ENCODE measurements at places on chromosomes 4 and X. TPM values are rescaled to one million over a fixed set of nuclear protein-coding genes. Genes with fewer than 3 reads are reported as not detected.

DNA sequence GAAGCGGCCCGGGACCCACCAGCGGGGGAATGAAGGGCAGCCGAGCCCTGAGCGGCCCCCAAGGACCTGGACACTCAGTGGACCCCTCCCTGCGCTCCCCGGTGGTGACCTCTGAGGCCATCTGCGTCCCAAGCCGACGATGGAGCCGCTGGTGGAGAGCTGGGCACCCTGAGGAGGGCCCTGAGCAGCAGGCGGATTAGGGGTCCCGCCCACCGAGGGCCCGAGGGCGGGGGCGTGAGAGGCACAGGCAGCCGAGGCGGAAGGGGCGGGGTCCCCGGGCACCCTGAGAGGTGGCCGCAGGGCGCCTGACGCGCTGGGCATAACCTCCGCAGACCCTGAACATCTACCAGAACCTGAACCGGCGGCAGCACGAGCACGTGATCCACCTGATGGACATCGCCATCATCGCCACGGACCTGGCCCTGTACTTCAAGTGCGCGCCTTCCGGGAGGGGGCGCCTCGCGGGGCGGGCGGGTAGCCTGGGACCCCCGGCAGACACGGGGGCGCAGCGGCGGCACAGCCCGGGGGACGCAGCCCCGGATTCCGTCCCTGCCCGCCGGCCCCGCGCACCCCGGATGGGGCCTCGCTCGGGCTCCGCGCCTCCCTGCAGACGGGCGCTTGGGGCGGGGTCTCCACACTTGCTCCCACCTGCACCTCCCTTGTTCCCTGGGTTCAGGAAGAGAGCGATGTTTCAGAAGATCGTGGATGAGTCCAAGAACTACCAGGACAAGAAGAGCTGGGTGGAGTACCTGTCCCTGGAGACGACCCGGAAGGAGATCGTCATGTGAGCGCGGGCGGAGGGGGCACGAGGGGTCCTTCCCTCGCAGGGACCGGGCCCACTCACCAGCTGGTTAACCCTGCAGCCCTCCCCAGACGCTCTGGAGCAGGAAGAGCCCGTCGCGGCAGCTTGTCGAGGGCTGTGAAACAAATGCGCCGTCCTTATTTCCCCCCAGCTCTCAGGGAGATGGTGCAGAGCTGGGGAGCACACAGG, 10.3 kb downstream of the ATP5ME start:
- DNase-seq, result no peak

The ARSJ gene
- total RNA-seq, result 21.4 TPM

The IL9R gene
- not detected for total RNA-seq

DNA sequence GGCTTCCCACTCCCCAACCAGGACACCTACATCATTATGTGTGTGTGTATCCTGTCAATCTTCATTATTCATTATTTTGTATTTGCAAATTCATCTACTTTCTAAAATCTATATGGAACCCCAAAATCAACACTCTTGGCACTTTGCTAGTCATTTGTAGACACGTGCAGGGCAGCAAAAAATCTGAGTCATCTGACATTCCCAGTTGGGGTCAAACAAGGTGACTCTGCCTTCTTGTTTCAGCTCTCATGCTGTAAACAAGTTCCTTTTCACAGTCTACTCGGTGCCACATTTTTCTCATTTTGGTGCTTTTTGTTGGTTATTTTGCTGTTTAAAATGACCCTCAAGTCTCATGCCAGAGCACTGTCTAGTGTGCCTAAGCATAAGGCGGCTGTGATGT, 5.9 kb downstream of the MRFAP1L1 start:
- no peak for DNase-seq

DNA sequence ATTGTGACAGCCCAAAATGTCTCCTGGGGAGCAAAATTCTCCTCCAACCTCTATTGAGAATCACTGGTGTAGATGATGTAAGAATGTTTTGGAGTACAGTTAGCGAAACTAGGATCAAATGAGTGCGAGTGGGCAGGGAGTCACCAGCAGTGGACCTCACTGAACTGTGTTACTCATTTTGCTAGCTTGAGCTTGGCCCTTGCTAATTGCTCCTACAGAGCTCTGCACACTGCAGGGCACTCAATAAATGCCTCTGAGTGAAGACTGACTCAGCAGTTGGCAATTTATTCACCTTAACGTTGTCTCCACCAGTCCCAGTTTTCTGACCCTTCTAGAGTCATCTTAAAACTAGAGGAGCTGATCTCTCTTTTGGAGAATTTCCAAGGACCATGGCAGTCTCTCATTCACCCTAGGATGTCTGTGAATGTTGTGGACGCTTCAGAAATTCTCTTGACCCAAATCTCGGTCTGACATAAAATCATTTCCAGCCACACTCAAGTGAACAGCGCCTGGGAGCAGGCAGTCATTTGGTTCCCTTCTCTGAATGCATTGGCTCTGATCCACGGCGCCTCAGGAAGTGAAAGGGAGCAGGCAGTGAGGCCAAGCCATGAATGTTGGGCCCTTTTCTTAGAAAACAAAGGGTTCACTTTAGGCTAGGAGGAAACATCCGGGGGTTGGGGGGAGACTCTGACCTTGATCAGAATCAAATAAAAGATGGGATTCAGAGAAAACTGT, 148.1 kb downstream of the NWD2 start:
- peak; percentile 32 for DNase-seq

- no peak for DNase-seq
These were observed 75.4 kb downstream of the ZAR1 start for GRCh38 chr4:48565362-48566033.

The HAND2 gene
- total RNA-seq, result 1.2 TPM

The GK gene
- total RNA-seq, result 7.4 TPM

The AFF2 gene
- 0.10 TPM for total RNA-seq

DNA sequence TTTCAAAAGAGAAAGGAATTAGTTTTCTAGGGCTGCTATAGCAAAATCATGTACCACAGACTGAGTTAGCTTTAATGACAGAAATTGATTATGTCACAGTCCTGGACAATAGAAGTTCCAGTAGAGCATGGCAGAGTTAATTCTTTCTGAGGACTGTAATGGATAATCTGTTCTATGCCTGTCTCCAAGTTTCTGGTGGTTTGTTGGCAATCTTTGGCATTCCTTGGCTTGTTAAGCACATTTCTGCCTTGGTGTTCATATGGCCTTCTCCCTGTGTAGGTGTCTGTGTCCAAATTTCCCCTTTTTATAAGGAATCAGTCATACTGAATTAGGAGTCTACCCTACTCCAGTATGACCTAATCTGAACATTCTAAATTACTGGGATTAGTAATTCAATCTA, 336.1 kb upstream of the PABPC4L start:
- DNase-seq, result no peak

- DNase-seq, result no peak
These were observed 121.3 kb upstream of the WDR17 start for GRCh38 chr4:175944126-175944910.

Measured in H4 (cell line).